Glutamatergic neuron (in vitro differentiated cells): ENCODE measurements at places on chromosomes 2 and 18. TPM values are rescaled to one million over a fixed set of nuclear protein-coding genes. Genes with fewer than 3 reads are reported as not detected.

The LOXHD1 gene
- not detected for total RNA-seq

The SPDYA gene
- 0.81 TPM for total RNA-seq

The NOTO gene
- not detected for total RNA-seq

The DYSF gene
- total RNA-seq: 11.1 TPM

The KCNF1 gene
- total RNA-seq: 7.7 TPM

The NEU4 gene
- 0.88 TPM for total RNA-seq

The WNT6 gene
- total RNA-seq: 0.66 TPM

The POTEI gene
- total RNA-seq: 1.4 TPM

The SLC38A11 gene
- total RNA-seq: not detected

The RPRM gene
- 95.9 TPM for total RNA-seq

The PLCD4 gene
- 1.9 TPM for total RNA-seq

The NOL4 gene
- total RNA-seq: 8.6 TPM

The ALPG gene
- total RNA-seq: 2.4 TPM

The SMYD5 gene
- total RNA-seq: 17.0 TPM

The EML6 gene
- 0.91 TPM for total RNA-seq

The LRATD1 gene
- 19.4 TPM for total RNA-seq

The TMEM37 gene
- total RNA-seq: not detected

The MYO5B gene
- 2.7 TPM for total RNA-seq

The TDRD15 gene
- not detected for total RNA-seq

The ABCB11 gene
- total RNA-seq: not detected

The UGT1A5 gene
- total RNA-seq: not detected

The MTCL1 gene
- 100 TPM for total RNA-seq

The CRACDL gene
- 2.1 TPM for total RNA-seq

The M1AP gene
- 0.81 TPM for total RNA-seq
